Anterior cingulate cortex (tissue), 58 donors: ENCODE measurements at places on chromosomes 16 and 17.

DNA sequence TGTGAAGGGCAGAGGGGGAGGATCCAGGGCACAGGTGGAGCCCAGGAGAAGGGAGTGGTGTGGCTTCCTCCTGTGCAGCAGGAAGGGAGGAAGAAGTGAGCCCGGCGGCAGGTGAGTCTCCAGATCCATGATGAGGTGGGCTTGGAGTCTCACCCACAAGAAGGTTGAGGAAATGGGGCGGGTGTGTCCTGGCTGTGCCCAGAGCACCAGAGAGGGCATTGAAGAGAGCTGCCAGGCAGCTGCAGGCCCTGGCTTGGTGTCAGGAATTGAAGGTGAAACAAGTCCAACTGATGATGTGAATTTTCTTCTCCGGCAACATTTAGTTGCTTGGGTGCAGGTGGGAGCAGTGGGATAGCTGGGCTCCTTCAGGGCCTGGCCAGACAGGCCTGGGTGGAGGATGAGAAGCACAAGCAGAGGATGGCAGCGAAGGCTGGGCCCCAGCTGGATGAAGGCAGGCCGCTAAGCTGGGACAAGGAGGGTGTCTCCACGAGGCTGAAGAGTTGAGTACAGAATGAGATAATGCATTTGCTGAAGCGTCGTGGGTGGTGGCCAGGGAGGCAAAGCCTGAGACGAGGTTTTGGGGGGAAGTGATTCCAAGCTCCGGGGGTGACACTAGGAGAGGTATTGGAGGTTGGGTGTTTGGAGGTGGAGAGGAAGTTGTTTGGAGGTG is 18.3 kb downstream of the NT5M start:
- no peak for DNase-seq

GRCh38 chr17:82328141-82328993 is 5.2 kb downstream of the SECTM1 start:
- DNase-seq, result no peak

- DNase-seq, result no peak
Measured at GRCh38 chr16:46743232-46743719, 4.9 kb downstream of the MYLK3 start.

DNA sequence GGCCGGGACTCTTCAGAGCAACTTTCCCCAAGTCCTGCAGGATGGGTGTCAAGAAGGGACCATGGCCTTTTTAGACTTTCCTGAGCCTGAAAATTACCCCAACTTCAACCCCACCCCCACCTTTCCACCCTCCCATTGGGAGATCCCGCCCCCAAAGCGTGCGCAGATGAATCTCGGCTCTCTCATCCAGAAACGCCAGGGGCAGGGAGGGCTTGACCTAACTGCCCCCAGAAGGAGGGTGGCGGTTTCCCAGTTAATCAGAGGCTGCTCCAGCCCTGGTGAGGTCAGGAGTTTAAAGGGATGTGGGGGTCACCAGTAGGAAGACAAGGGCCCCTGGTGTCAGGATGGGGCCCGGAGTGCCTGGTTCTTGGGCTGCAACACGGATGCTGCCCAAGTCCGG is 480 bp downstream of the KIF19 start:
- DNase-seq, result no peak

DNA sequence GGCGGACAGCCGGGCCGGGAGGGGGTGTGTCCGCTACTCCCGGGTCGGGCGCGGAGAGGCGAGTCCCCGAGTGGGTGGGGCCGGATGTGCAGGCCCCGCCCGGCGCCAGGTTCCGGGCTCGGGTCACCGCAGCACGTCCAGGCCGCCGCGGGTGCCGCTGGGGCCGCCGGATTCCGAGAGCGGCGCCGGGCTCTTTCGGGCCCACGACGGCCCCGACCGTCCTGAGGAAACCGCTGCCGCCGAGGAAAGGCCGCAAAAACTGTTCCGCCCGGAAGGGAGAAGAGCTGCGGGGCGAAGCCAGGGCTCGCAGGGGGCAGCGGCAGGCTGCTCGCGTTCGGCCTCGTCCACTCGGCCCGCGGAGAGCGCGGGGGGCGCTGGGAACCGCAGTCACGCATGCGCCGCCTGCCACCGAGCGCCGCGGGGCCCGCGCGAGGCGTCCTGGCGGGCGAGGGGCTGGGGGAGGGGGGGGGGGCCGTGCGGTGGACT is at the start of gene ZKSCAN2:
Gene ZKSCAN2 (minus strand): TSS at position 376 of the 486 bp plus-strand sequence. CDS start 718 bp downstream, outside the sequence.
- DNase-seq, result peak; percentile 37

GRCh38 chr17:42276359-42276608 is at the start of gene STAT5B:
Gene STAT5B, minus strand, starts transcription at chr17:42276391. Its CDS starts 44,264 bp downstream, at chr17:42232127.
- peak; percentile 54 for DNase-seq

DNA sequence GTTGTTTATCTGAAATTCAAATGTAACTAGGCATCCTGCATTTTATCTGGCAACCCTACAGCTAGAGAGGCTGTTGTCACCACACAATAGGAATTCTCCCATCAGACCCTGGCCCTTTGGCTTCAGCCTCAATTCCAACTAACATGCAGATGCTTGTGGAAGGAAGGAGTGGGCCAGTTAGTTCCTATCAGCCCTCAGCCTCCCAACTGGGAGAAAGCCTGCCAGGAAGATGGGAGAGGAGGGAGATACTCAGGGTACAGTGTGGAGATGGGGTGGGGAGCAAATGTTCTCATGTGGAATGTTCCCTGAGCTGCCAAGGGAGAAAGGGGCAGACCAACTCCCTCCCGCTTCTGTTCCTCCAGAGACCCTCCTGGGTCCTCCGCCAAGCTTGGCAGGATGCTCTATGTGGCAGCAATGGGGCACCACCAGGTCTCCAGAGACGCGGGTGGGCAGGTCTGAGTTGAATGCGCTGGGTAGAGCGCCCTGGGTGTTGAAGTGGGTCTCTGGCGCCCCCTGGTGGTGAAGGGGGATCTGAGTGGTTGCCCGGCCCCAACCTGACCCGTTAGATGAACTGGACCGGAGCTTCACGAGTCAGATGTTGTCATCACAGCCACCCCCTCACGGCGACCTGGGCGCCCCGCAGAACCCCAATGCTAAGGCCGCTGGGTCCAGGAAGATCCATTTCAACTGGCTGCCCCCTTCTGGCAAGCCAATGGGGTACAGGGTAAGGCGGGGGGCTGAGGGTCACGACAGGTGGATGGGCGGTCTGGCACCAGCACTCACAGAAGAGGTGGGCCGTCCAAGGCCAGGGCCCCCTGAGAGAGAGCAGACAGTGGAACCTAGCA is 15.2 kb downstream of the GALK1 start:
- DNase-seq, result peak; percentile 67

GRCh38 chr17:7967751-7968150 is 34.7 kb upstream of the GUCY2D start:
- no peak for DNase-seq

DNA sequence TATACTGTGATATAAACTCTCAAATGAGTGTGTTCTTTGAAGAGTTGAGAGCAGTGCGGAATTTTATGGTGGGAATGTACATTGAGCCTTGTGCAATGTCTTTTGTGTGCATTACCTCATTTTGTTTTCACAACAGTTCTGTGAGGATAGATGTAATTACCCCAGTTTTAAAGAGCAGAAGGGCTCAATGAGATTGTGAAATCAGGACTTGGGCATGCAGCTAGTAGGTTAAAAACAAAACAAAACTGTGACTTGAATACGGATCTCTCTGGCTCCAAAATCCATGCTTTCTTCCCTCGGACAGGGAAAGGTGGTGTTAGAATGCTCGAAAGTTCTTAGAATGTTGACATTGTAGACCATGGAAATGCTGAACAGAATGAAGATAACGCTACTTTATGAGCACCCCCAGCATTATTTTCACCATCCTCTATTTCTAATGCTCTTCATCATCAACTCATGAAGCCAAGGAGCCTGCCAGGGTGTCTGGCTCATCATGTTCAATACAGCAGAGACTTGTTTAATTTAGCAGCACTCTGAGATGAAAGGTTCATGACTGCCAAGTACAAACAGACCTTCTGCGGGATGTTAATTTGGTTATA is 17.1 kb downstream of the MRTFB start:
- DNase-seq, result peak; percentile 62

DNA sequence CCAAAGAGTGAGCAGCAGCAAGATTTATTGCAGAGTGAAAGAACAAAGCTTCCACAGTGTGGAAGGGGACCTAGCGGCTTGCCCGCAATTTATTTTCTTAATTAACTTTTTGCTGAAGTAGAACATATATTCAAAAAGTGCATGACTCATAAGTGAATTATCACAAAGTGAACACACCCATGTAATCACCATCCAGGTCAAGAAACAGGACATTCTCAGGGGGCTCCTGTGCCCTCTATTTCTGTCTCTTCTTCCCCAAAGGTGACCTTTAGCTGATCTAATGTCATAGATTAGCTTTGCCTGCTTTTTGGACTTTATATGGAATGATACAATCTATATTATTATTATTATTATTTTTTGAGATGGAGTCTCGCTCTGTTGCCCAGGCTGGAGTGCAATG is 19.9 kb downstream of the ERAL1 start:
- no peak for DNase-seq

DNA sequence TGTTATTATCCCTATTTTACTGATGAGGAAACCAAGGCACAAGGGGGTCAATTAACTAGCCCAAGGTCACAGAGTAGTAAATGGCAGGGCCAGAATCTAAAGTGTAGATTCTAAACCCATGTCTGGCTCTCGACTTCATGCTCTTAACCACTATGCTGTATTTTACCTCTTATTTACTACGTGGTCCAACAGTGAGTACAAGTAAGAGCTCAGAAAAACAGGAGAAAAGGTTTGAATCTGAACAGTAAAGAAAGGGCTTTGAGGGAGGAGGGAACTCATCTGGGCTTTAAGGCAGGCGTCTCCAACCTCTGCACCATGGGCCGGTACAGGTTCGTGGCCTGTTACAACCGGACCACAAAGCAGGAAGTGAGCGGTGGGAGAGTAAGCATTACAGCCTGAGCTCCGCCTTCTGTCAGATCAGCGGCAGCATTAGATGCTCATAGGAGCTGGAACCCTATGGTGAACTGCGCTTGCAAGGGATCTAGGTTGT is 62.9 kb downstream of the SMURF2 start:
- no peak for DNase-seq

DNA sequence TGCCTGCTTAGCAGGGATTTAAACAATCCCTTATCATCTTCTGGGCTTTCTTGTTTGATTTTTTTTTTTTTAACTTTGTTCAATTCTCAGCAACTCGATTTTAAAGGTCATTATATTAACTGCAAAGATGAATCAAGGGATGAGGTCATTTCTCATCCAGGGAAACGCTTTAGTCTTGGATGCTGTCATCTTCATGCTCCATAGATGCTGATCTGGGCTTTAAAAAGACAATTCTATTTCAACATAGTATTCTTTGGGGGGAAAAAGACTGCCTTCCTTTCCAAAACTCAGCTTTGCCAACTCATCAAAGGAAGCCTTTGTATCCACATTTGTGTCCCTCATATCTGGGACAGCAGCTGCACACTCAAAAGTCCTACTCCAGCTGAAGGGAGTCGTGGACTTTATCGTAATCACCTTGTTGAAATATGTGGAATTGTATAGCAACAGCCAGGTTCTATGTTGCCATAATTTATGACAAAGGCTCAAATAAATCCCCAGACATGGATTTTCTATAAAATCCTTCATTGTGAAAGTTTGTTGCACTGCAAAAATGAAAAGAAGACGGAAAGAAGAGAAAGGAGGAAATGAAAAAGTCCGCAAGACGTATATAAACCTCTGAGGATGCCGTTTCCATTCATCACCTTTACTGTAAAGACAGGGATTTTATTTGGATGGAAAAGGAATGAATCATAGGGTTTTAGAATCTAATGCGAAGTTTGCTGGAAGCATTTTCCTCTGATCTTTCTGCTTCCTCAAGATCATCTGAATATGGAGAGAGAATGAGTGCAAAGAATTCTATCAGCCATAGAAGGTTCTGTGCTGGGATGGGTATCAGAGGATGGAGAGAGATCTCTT is 48.6 kb upstream of the XYLT1 start:
- DNase-seq, result no peak

DNA sequence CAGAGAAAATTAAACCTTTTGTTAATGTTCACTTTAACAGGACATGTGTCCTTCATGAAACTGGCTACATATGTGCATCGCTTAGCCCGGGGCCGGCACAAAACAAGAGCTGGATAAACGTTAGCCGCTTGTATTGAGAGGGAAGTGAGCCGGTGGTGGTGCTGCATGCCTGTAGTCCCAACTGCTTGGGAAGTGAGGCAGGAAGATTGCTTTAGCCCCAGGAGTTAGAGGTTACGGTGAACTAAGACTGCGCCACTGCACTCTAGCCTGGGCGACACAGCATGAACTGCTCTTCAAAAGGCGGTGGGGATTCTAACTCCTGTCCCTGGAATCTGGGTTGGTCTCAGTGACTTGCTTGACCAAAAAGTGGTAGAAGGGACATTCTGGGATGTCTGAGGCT is 15.0 kb upstream of the SPHK1 start:
- no peak for DNase-seq

DNA sequence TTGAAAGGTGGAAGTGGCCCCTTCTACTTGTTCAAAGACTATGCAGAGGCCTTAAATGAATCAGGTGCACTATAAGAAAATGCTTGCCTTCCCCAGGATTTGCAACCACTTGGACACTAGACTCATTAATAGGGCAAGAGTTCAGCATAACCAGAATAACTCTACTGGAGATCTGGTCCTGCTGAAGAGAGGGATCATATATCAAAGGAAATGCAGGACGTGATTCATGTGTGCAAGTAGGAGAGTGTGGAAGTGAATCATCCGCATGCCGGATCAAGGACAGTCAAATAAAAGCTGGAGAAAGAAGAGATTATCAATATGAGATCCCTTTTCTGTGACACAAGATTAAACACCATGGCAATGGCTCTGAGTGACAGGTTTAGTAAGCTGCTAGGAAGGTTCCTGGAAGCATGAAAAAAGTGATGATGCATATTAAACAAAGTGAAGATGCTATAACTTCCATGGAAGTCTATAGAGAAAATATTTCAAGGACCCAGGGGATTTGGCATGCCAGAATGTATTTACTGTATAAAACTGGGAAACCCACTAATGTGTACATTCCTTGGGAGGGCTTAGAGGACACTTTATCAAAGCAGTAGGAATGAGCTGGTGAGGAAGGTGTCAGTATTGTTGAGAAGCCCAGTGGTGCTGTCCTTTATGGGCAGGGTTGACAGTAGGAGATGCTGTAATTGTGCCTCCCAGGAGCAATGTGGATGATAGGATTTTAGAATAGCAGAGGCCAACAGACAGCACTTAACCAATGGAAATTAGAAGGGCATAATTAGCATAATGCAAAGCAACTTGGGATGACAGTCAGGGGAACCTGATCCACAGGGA is 133.1 kb downstream of the ABCA8 start:
- DNase-seq, result no peak

GRCh38 chr17:76537578-76538280 is at the start of gene CYGB:
Gene CYGB, minus strand, starts transcription at chr17:76537709. Its CDS starts 167 bp downstream, at chr17:76537542.
- no peak for DNase-seq

- no peak for DNase-seq
Measured at GRCh38 chr16:8655184-8655717, 19.2 kb upstream of the ABAT start.

DNA sequence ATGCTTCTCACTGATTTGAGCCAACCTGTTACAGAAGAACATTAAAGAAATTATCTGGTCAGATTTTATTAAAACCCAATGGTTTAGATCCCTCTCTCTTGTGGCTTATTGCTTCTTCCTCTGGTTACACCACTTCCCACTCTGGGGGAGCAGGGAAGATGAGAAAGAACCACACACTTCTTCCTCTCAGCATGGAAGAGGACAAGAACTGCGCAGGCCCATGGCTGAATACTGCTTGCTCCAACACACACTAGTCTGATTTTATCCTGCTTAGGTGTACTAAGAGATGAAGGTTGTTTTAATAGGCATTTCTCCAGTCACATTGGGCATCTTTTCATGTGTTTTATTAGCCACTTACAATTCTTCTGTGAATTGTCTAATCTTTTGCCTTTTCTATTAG is 27.6 kb downstream of the MAP3K3 start:
- DNase-seq, result no peak
